ENCODE measurements at places on chromosomes 1 and 21.

DNA sequence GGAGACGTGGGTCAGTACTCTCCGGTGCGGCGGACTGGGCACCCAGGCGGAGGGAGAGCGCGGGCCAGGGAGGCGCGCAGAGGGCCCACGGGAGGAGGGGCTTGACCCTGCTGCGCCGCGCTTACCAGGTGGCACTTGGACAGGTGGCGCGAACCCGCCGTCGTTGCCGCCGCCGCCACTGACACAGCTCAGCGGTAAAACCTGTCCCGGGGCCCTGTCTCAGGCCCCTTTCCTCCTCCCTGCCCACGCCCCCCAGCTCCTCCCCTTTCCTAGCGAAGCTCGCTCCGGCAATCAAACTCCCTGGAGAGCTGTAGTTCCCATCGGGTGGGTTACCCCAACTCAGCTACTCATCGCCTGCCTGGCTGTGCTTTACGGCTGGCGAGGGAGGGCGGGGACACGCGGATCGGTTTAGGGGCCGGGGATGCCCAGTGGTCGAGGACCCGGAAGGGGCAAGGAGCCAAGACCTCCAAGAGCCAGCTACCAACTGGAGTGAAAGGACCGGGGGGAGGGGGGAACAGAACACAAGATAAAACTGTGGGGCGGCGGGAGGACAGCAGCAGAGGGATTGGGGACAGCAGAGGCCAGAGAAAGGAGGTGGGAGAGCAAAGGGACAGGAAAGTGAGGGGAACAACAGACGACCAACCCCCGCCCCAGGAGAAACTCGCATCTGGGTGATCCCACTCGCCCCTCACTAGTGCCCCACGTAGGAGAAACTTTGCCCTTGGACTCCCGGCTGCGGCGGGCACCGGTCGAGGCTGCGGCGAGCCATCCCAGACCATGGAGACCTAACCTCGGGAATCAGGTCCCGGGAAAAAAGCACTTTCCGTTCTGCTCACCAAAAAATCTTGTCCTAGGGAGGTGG lies 2.9 kb downstream of the GFI1 start:
- DNase-seq, result peak; percentile 77

DNA sequence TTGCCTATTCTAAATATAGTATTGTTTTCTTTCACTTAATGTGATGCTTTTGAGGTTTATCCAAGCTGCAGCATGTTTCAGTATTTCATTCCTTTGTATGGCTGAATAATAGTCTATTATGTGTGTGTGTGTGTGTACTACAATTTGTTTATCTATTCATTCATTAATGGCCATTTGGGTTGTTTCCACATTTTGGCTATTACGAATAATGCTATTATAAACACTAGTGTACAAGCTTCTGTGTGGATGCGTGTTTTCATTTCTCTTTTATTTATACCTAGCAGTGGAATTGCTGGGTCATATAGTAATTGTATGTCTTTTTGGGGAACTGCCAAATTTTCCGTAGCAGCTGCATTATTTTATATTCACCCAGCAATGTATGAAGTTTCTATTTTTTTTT lies 15.0 kb upstream of the THEM5 start:
- DNase-seq, result no peak

DNA sequence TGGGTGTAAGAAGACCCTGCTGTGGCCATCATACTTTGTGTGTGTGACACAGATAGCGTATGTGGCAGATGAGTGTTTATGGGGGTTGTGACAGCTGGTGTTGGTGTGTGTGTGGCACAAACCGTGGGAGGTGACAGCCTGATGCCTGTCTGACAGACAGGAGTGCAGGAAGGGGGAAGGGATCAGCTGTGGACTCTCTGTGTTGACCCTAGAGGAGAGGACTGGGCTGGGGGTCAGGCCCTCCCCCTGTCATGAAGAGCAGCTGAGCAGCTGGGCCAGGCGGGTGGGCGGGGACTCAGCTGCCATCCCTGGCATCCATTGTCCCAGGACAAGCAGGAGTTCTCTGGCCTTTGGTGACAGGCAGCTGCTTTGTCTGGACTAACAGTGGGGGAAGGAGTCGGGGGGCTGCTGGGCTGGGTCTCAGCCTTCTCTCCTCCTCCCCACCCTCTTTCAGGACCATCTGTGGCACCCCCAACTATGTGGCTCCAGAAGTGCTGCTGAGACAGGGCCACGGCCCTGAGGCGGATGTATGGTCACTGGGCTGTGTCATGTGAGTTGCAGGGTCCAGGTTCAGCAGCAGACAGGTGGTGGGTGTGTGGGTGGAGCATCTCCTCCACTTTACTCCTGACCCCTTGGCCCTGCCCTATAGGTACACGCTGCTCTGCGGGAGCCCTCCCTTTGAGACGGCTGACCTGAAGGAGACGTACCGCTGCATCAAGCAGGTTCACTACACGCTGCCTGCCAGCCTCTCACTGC lies 2.3 kb downstream of the PLK3 start:
- DNase-seq, result no peak

- DNase-seq, result no peak
Measured at GRCh38 chr1:33036051-33036525, 595 bp downstream of the AK2 start.

- DNase-seq, result no peak
Measured at GRCh38 chr1:93882269-93882668, 3.3 kb upstream of the DNTTIP2 start.

DNA sequence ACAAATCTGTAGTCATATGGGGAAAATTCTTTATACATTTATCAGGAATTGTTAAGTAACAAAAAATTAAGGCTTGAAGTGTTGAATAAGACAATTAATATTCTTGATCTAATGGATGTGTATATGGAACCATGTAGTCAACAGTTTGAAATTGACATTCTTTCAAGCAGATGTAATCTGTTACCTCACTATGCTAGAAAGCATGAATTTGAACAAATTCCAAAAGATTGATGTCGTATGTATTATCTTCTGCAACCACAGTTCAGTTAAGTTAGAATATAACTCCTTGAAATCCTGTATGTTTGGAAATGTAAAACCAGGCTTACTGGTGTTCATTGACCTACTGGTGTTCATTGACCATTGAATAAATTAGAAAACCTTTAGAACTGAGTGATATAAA lies 16.1 kb downstream of the CCDC18 start:
- DNase-seq, result no peak

DNA sequence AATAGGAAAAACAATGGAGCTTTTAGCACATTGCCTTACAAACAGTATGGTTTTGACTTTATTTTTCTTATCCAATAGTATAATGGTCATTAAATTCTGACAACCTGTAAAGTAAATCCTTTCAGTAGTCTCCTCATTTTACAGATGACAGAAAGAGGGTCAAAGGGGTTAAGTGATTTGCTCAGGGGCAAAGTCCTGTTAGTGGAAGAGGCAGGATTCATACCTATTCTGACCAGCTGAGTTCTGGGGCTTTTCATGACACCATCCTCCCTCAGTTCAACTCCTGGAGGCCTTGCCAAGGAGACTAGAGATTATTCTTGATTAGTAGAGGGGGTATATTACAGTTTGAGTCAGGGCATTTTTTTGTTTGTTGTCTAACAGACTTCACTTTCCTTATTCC lies 278.7 kb upstream of the DUSP10 start:
- no peak for DNase-seq

GRCh38 chr1:171403393-171403792 lies 81.9 kb upstream of the PRRC2C start:
- DNase-seq, result no peak

GRCh38 chr21:37891972-37892371 lies 24.3 kb downstream of the KCNJ6 start:
- DNase-seq, result no peak

GRCh38 chr21:46397211-46397905 lies 61.3 kb upstream of the DIP2A start:
- DNase-seq, result no peak

DNA sequence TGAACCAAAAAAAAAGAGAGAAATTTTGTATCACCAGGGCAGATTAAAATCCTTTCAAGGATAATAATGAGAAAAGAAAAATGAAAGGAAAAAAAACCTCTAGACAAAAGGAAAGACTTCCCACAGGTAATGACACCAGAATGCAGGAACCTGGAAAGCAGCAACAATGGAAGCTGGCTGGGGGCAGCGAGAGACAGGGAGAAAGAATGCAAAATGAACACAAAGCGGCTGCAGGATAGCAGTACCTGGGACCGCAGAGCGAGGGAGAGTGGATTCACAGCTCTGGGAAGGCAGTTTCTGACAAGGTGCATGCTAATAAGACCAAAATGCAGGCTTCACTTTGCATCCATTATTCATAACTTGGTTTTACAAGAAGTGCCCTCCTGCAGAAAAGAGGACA lies 349.0 kb downstream of the SIPA1L2 start:
- no peak for DNase-seq

- DNase-seq, result no peak
Measured at GRCh38 chr1:9194024-9194423, 40.5 kb upstream of the H6PD start.

DNA sequence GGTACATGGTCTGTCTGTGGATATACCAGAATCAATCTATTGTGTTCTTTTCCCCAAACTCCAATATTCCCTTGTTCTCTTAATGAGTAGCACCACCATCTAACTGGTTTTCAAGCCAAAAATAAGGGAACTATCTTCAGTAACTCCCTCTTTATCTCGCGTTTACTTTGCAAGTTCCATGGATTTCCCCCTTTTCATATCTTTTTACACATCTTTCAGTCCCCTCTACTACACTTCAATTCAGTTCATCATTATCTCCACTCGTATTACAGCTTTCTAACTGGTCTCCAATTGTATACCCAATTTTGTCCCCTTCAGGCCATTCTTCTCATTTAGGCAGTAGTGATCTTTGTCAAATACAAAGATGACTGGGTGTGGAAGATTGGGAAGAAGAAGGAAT lies 4.1 kb upstream of the TMCO1 start:
- no peak for DNase-seq

- no peak for DNase-seq
Measured at GRCh38 chr1:184419350-184420161, 32.7 kb downstream of the C1orf21 start.

- no peak for DNase-seq
Measured at GRCh38 chr1:66353257-66353656, 180.7 kb upstream of the SGIP1 start.

DNA sequence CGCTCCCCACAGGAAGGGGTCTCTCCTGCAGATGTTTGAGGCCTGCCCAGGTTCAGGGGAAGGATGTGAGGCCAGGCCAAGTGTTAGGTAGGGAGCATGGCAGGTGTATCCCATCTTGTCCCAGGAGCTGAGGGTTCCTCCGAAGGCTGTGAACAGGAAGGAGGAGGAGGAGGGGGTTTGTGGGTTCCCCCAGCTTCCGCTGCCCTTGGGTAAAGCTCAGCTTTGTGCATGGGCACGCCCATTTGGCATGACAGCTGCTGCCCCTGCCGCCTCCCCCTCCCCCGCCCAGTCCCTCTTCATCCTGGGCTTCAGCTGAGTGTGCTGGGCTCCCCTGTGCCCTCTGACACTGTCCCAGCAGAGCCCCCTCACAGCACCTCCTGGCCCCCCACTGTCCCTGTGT lies 25.5 kb downstream of the TNFRSF8 start:
- DNase-seq, result no peak

- DNase-seq, result no peak
Measured at GRCh38 chr1:178521241-178521640, 8.3 kb downstream of the TEX35 start.

GRCh38 chr21:45887120-45887611 lies 94.4 kb upstream of the COL6A1 start:
- DNase-seq, result no peak

GRCh38 chr1:110928191-110928590 lies 35.5 kb downstream of the LRIF1 start:
- DNase-seq, result no peak

- DNase-seq, result no peak
Measured at GRCh38 chr1:22917989-22918388, 54.7 kb downstream of the LACTBL1 start.
